ENCODE measurements at places on chromosomes 5 and 9.

GRCh38 chr5:2254406-2254805, 371.7 kb upstream of the IRX4 start:
- DNase-seq = no peak

GRCh38 chr9:83167126-83167525, 104.2 kb upstream of the RASEF start:
- no peak for DNase-seq

DNA sequence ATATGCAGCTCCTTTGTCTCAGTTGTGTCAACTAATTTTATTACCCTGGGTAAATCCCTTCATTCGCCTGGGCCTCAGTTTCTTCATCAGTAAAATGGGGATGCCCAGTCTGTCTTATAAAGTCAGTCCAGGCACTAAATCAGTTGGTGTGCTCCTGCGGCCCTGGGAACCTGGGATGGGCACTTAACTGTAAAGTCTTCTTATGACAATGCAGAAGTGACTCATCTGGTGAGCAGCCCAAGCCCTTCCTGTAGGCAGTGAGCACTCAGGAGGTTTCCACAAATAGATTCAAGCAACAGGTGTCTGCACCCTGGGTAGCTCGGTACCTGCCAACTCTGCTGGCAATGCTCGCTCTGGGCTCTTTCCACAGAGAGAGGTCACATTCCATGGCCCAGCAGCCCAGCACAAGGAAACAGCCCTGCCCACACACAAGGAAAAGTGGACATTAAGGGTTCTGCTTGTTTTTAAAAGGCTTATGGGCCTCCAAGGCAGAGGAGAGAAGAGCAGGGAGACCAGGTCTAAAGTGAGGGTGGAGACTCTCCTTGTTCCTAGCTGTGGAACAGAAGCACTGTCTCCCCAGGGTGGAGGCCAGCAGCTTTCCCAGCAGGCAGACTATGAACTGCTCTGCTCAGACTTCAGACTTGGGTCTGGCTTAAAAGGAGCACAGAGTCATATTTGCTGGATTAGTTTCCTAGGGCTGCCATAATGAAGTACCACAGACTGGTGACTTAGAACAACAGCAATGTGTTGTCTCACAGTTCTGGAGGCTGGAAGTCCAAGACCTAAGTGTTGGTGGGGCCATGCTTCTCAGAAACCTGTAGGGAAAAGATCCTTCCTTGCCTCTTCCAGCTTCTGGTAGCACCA, 89.7 kb upstream of the ADRA1B start:
- DNase-seq = no peak

DNA sequence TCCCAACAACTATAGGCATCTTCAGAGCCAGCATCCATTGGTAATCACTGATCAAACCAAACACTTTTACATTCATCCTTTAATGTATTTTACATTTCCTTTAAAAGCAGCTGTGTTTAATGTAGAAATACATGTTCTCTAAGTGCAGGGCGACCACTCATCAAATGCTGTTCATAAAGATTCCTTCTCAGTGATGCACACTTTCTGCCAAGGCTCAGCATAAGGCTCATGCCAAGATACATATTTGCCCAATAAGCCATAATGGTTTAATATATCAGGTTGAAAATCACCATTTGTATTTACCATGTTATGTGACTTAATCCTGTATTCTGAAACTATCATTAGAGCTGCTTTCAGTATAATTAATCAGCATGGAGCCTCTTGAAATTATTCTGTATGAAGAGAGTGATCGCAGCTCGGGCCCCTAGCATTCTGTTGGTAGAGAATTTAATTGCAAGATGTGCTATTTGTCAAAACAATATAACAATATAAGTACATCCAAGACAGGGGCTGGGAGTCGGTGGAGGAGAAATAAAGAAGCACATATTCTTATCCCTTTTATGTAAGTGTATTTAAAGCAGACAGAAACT, 267.5 kb downstream of the EBF1 start:
- no peak for DNase-seq

- no peak for DNase-seq
These were observed 38.9 kb upstream of the TRAF1 start for GRCh38 chr9:120965344-120966012.

- DNase-seq = no peak
These were observed 34.0 kb downstream of the CDK5RAP2 start for GRCh38 chr9:120545701-120546550.

DNA sequence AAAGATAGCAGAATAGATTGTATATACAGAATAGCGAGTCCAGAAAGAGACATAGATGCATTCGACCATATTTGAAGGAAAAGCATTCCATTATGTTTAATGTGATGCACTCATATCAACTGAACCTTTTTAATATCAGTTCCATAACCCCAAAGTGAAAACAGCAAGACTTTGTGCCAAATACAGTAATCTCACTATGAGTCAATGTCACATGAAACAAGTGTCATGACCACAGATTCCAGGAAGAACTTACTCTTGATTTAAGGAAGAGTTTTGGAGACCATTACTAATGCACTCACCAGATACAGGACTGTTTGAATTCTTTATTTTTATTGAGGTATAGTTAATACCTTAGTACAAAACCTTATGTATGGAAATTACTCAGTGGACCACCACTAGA, 220.5 kb downstream of the SH3GL2 start:
- no peak for DNase-seq

- DNase-seq = no peak
These were observed 11.0 kb downstream of the FABP6 start for GRCh38 chr5:160240350-160240749.

- no peak for DNase-seq
These were observed 8.0 kb upstream of the INIP start for GRCh38 chr9:112725961-112726360.

DNA sequence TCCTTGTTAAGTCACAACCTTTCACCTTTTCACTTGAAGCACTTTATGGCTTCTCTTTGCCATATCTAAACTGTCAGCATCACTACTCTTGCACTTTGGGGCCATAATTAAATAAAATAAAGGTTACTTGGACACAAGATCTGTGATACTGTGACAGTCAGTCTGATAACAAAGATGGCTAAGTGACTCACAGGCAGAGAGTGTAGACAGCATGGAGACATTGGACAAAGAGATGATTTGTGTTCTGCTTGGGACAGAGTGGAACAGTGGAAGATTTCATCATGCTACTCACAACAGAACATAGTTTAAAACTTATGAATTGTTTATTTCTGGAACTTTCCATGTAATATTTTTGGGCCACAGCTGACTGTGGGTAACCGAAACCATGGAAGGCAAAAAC, 81.7 kb upstream of the SMC5 start:
- DNase-seq = no peak

DNA sequence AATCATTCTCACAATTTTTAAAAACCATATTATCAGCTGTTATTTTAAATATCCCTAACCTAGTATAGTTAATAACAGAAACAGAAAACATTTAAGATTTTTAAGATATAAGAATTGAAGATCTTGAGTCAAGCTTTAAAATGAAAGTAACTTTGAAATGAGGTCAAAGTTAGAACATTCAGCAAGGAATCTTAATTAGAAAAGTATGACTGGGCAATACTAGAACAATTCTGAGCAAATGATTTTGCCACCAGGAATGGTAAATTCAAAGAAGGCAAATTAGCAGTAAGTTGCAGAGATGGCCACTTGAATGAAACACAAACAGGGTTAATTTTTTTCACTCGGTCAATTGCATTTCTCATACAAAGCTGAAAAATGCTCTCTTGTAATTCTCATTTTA, 117.9 kb downstream of the NXNL2 start:
- DNase-seq = no peak

DNA sequence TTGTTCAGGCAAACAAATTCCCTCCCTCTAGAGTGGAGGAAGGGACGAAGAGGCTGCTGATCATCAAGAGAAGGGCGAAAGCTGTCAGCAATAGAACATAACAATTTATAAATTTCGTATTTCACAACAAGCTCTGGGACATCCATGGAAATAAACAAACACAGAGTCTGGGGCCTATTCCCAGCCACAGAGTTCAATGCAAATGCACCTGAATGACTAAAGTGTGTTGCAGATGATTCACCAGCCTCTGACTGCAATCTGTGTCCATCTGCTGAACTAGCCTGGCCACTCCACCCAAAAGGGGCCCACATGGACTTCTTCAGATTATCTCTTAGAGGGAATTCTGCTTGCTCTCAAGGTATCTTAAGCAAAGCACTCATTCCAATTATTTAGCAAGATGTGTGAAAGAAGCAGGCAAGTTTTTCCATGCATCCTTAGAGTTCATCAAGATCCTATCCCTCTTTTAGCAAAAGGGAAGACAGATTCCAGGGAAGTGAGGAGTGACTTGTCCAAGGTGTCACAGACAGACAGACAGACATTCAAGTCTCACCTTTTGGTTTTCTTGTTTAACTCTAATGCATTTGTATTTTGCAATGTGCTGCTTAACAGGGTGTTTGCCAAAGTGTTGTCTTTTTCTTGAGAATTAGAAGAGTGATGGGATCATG, 307.8 kb upstream of the PAPPA start:
- DNase-seq = no peak

DNA sequence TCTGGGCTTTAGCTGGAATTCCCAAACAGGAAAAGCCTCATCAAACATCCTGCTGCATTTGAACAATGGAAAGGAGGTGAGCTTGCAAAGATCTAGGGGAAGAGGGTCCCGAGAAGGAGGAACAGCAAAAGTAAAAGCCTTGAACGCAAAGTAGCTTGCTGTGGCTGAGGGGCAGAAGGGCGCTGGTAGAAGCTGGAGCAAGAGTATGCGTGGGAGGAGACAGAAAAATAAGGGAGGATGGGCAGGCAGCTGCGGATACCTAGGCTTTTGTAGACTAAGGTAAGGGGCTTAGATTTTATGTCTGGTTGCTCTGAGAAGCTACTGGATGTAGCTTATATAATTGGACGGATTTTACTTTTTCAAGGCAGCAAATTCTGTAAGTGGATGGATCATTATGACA, 21.9 kb upstream of the TGFBR1 start:
- no peak for DNase-seq

GRCh38 chr9:20568400-20568799, 53.9 kb downstream of the MLLT3 start:
- DNase-seq = no peak

GRCh38 chr9:4301971-4302427, 2.1 kb upstream of the GLIS3 start:
- DNase-seq = no peak

GRCh38 chr5:148176480-148176879, 8.1 kb downstream of the SPINK14 start:
- DNase-seq = no peak

DNA sequence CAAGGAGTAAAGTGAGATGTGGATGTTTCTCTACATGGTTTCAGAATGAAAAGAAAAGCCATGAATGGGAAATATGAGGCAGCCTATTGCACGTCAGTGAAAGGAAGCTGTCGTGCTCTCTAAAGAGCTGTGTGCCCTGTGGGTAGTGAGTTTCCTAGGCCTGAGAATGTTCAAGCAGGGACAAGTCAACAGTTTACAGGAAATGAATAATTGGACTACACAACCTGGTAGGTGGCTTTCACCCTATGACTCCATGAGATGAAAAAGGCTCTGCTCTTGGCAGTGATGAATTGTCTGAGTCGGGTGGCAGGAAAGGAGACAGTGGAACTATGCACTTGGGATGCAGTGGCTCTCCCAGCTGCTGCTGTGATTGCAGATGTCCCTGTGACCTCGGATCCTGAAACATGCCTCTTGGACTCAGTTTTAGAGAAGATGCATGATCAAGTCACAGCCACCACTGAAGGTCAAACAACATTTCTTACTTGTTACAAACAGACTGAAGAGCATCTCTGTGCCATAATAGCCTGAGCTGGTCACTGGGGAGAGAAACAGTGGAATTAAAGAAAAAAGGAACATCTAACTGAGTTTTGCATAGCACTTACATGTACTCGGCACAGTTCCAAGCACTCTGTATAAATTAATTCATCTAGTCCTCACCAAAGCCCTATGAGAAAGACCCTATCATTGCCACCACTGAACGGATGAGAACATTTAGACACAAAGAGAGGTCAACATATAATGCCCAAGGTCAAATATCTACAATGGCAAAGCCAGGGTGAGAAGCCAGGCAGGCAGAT, 293.7 kb downstream of the SPOCK1 start:
- DNase-seq = no peak

- DNase-seq = no peak
These were observed 123.6 kb upstream of the CCDC112 start for GRCh38 chr5:115419846-115420585.

- no peak for DNase-seq
These were observed 34.7 kb upstream of the MYO10 start for GRCh38 chr5:16970826-16971225.

GRCh38 chr9:34335376-34335775, 6.0 kb downstream of the NUDT2 start:
- no peak for DNase-seq

DNA sequence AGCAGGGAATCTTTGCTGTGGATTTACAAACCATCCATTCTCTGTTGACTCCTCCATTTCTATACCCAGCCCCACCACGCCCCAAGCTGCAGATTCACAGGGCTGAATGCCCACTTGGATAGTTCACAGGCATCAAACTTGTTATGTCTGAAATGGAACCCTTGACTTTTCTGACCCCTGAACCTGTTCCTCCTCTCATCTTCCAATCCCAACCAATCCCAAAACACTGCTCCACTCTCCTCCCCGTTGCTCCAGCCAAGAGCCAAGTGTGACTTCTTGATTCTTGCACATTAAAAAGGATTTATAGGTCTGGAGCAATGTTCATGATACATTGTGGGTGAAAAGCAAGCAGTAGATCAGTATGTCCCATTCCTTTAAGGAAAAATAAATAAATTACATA, 145.6 kb downstream of the DAB2IP start:
- DNase-seq = no peak

DNA sequence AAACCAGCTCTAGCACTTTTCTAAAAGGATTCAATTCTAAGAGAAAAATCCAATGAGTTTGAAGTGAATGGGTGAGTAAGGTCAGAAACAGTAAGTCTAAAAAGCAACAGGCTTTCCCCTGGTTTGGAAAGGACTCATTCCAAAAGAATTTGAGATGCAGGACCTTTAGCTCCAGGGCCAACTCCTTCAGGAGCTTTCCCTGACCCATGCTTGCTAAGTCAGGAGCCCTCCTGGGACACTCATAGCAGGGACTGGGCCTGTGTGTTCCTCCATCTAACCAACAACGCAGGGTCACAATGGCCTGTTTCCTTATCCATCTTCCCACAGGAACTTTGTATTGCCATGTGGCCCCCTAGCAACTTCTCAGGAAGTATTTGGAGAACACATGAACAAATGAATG, 198.8 kb downstream of the FRMD3 start:
- DNase-seq = no peak

DNA sequence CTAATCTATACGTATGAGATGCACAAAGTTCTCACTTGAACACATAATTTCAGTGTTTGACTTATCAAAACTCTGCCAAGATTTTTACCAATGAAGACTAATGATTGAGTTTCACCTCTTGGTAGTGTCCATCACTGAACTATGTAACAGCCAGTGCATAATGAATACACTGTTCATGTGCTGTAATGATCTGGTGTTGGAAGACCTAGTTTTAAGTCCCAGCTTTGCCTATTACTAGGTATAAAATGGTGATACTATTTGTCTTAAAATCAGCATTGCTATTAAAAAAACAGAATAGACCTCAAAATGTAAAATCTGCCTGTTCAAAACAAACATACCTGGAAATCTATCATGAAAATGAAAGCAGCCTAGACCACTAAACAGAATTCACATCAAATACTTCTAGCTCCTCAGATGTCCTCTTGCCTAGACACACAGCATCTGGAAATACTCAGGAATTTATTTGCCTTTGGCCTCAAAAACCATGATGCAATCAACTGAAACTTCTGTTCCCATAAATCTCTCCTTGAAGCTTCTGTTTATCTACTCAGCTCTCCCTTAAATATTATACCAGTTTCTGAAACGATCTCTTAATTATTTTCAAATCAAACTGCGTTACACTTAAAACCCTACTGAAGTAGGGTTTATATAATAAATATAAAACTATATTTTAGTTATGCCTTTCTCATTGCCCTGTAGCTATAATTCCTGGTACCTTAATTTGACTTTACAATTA, 38.1 kb downstream of the MRPS27 start:
- DNase-seq = no peak
